ENCODE measurements at places on chromosomes 2 and 18. TPM values are rescaled to one million over a fixed set of nuclear protein-coding genes. Genes with fewer than 3 reads are reported as not detected.

DNA sequence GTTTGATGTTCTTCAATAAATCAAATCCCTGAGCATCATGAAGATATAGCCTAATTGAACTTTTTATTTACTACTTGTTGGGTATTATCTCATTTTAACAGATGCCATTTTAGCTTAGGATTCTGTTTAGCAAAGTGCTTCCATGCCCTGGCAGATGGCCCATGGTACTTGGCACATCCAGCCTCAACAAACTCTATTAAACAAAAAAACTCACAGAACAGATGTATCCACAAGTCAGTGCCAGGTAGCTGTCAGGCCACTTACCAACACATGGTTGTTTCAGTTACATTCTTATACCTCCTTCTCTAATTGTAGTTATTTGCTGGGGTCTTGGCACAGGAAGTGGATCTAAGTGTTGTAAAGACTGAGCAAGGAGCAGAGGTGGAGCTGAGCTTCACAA lies 29.6 kb downstream of the GAD1 start:
- H3K27ac ChIP-seq, result no peak overlapping the region
- H3K4me1 ChIP-seq, result no peaks in the 10 kb centered on the region
- H3K36me3 ChIP-seq, result no peaks in the 10 kb centered on the region
- peaks cover 3% of the 10 kb centered on the region for H3K27me3 ChIP-seq
- no peak overlapping the region for H3K4me3 ChIP-seq

DNA sequence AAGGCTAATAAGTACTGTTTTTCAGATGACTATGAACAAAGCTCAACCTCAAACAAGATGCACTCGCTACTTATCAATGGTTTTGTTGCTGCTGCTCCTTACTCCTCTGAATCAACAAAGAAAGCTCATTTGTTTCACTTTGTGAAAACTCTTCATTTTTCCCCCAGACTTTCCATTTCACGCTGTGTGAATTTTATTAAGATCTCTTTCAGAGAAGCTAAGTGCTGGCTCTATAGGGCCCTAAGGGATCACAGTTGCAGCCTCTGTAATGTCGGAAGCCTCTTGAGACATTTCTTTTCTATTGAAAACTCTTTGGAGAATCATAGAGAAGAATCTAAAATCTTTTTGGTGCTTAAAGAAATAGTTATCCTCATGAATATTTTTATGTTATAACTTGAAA lies 209.8 kb downstream of the CD226 start:
- H3K4me1 ChIP-seq, result peaks cover 13% of the 10 kb centered on the region
- peak overlapping the region; percentile 37 for H3K27ac ChIP-seq
- peaks cover 25% of the 10 kb centered on the region for H3K36me3 ChIP-seq
- H3K27me3 ChIP-seq, result no peaks in the 10 kb centered on the region

- H3K4me3 ChIP-seq, result no peak overlapping the region
- H3K27ac ChIP-seq, result no peak overlapping the region
- H3K36me3 ChIP-seq, result peaks cover 4% of the 10 kb centered on the region
- H3K27me3 ChIP-seq, result no peaks in the 10 kb centered on the region
- H3K4me1 ChIP-seq, result no peaks in the 10 kb centered on the region
Measured at GRCh38 chr2:150449856-150450255, 37.6 kb downstream of the RND3 start.

DNA sequence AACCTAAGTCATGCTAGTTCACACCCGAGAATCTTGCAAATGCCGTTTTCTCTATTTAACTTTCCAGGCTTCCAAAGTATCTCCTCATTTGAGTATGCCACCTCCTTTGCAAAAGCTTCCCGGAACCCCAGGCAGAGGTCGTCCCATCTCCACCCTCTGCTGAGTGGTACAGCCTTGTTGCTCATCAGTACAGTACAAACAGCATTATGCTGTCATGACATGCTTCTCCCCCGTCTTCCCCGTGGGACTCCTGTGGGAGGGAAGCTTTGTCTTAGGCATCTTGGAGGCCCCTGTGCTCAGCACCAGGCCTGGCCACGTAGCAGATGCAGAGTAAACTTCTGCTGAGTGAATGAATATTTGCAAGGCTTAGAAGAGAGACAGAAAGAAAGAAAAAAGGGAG lies 102.7 kb downstream of the CDCA7 start:
- H3K27me3 ChIP-seq, result peaks cover 10% of the 10 kb centered on the region
- DNase-seq, result no peak
- H3K4me1 ChIP-seq, result peaks cover 24% of the 10 kb centered on the region
- peak overlapping the region; percentile 2 for H3K4me3 ChIP-seq
- no peak overlapping the region for H3K27ac ChIP-seq

GRCh38 chr2:16682431-16683118 lies 16.9 kb upstream of the CYRIA start:
- H3K27me3 ChIP-seq, result peaks cover 10% of the 10 kb centered on the region
- H3K36me3 ChIP-seq, result peaks cover 11% of the 10 kb centered on the region
- H3K4me3 ChIP-seq, result no peak overlapping the region
- no peak overlapping the region for H3K27ac ChIP-seq

GRCh38 chr2:119248751-119249150 lies 25.1 kb downstream of the STEAP3 start:
- H3K36me3 ChIP-seq, result peaks cover 32% of the 10 kb centered on the region
- H3K27me3 ChIP-seq, result no peaks in the 10 kb centered on the region
- H3K27ac ChIP-seq, result no peak overlapping the region

- peak; percentile 33 for DNase-seq
- no peak overlapping the region for H3K27ac ChIP-seq
- H3K27me3 ChIP-seq, result no peaks in the 10 kb centered on the region
- peak overlapping the region; percentile 74 for H3K4me3 ChIP-seq
- H3K36me3 ChIP-seq, result no peaks in the 10 kb centered on the region
Measured at GRCh38 chr2:129877795-129878775, 101.4 kb upstream of the RAB6C start.

DNA sequence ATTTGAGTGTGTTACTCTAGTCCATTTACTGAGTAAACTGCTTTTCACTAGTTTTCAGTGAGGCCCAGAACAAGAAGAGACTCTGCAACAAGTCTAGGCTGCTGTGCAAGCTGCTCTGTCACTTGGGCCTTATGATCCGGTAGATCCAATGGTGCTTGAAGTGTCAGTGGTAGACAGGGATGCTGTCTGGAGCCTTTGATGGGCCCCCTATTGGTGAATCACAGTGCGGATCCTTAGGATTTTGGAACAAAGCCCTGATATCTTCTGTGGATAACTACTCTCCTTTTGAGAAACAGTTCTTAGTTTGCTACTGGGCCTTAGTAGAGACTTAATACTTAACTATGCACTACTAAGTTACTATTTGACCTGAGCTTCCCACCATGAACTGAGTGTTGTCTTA lies 150.2 kb downstream of the TMEFF2 start:
- no peak overlapping the region for H3K4me3 ChIP-seq
- no peaks in the 10 kb centered on the region for H3K36me3 ChIP-seq
- H3K27ac ChIP-seq, result no peak overlapping the region
- H3K27me3 ChIP-seq, result no peaks in the 10 kb centered on the region
- no peaks in the 10 kb centered on the region for H3K4me1 ChIP-seq

DNA sequence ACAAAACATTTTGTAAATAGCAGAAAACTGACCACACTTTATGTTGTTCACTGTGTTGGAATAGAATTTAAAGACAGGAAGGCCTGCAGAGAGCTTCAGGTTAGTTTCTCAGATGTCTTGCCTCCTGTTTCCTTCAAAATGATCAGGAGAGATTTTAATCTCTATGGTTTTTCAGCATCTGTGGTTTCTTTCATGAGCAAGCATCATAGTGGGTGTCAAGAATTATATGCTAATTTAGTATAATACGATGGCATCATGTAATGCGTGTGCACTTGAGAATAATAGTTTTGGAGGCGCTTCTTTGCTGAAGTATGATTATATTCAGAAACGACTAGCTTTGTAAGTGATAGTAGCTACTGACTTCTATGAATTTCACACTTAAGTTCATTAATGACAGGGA lies 149.9 kb downstream of the PLCL1 start:
- DNase-seq, result no peak
- peaks cover 2% of the 10 kb centered on the region for H3K4me1 ChIP-seq
- no peak overlapping the region for H3K27ac ChIP-seq
- H3K4me3 ChIP-seq, result no peak overlapping the region
- no peaks in the 10 kb centered on the region for H3K36me3 ChIP-seq
- H3K27me3 ChIP-seq, result no peaks in the 10 kb centered on the region

DNA sequence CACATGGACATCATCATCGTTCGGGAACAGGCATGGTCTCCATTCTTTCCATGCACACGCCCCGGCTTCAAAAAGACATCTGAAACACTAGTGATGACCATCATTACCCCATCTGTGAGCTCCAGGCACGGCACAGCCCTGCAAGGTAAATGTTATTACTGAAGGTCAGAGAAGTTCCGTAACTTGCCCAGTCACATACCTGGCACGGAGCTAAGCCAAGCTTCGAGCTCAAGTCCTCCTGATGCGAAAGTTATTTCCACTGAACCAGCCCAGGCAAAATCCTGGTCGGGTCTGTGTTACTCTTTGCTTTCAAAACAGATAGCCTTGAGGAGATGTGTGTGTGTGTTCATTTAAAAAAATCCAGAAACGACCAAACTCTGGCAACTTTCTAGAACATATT lies 22.8 kb downstream of the FHL2 start:
- peaks cover 10% of the 10 kb centered on the region for H3K36me3 ChIP-seq
- no peaks in the 10 kb centered on the region for H3K27me3 ChIP-seq
- H3K4me1 ChIP-seq, result no peaks in the 10 kb centered on the region
- no peak overlapping the region for H3K27ac ChIP-seq

DNA sequence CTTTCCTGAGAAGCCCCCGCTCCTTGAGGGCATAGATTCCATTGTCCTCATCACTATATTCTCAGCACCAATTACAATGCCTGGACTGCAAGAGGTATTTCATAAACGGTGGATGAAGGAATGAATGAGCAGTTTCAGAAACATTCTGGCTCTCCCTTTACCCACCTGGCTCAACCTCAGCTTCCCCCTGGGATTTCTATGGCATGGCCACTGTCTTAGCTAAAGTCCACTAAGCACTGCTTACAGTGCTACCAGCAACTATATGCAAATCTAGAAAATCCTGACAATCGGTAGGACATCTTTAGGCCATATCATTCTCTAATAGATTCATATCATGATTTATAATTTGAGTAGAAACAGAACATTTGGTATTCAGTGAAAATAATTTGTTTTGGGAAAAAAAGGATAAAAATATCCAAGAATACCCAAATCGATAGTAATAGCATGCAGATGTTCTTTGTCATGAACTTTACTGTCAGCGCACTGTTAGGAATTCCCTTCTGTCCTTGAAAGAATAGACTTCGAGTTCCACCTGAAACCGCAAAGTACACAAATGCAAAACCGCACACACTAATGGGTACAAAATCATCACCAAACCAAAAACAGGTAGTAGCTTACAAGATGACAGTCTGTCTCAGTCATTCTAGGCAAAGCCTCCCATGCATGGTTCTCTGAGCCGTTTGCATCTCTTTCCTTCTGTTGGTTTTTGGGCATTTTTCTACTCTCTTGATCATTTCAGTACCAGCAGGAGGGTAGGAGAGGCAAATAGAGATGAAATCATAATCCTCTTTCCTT lies 303.6 kb upstream of the ID2 start:
- H3K4me3 ChIP-seq, result no peak overlapping the region
- H3K4me1 ChIP-seq, result peaks cover 17% of the 10 kb centered on the region
- H3K36me3 ChIP-seq, result peaks cover 6% of the 10 kb centered on the region
- no peak overlapping the region for H3K27ac ChIP-seq
- no peak for DNase-seq

- H3K4me3 ChIP-seq, result peak overlapping the region; percentile 72
- H3K4me1 ChIP-seq, result peaks cover 43% of the 10 kb centered on the region
- DNase-seq, result peak; percentile 50
- peaks cover 23% of the 10 kb centered on the region for H3K27me3 ChIP-seq
- no peak overlapping the region for H3K27ac ChIP-seq
- H3K36me3 ChIP-seq, result no peaks in the 10 kb centered on the region
Measured at GRCh38 chr18:46333431-46334135, 229.4 kb downstream of the HAUS1 start.

DNA sequence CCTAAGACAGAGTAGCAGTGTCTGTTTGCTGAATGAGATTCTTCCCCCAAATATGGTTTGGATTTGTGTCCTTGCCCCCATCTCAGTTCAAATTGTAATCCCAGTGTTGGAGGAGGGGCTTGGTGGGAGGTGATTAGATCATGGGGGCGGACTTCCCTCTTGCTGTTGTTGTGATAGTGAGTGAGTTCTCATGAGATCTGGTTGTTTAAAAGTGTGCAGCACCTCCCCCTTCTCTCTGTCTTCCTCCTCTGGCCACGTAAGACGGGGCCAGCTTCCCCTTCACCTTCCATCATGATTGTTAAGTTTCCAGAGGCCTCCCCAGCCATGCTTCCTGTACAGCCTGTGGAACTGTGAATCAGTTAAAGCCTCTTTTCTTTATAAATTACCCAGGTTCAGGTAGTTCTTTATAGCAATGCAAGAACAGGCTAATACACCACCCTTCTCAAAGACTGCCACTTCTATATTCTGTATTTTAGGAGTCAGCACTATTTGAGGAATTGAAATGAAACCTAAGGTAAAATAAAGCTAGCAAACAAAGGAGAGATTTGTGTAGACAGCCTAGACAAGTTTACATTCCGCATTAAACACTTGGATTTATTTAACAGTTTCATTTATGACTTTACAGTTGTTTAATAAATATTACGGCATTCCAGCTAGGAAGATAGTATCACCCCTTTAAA lies 21.6 kb downstream of the FBXO36 start:
- no peak overlapping the region for H3K27ac ChIP-seq
- H3K36me3 ChIP-seq, result peaks cover 8% of the 10 kb centered on the region
- H3K4me3 ChIP-seq, result no peak overlapping the region
- no peaks in the 10 kb centered on the region for H3K27me3 ChIP-seq
- DNase-seq, result no peak
- H3K4me1 ChIP-seq, result peaks cover 16% of the 10 kb centered on the region

DNA sequence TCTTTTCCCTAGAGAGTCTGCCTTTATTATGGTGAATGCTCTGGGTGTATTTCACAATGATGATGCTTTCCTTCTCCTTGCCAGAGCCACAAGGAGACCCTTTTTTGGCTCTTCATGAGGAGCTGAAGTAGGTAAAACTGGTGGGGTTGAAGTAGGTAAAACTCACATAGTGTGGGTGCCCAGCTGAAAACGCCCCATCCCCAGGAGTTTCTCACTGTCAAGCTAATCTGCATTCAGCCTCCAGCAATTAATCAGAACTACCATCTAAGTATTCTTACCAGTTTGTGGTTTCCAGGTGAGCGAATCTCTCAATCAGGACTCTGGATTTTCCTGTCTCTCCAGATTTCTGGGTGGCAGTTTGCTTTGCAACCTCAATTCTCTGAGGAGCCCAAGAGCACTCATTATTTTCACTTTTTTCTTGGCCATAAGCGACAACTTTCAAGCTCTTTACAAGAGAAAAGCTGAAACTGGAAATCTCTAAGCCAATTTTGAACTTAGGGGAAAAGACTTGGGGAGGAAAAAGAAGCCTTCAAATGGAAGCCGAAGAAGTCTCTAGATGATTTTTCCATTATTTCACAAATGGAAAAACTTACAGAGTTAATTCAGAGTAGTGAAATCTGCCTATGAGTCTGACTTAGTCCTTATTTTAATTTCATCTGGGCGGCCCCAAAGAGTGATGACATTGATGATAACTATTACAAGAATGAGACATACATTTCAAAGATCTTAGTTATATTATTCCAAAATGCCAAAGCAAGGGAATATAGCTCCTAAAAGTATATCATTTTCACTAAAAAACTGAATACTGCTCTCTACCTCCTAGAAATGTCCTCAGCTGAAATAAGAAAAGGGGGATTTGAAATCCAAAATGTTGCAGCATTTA lies 121.4 kb upstream of the MAP3K20 start:
- H3K27me3 ChIP-seq, result no peaks in the 10 kb centered on the region
- no peak overlapping the region for H3K4me3 ChIP-seq
- no peak overlapping the region for H3K27ac ChIP-seq
- H3K36me3 ChIP-seq, result no peaks in the 10 kb centered on the region

GRCh38 chr2:168567836-168568235 lies 111.8 kb downstream of the CERS6 start:
- DNase-seq, result no peak
- peaks cover 19% of the 10 kb centered on the region for H3K4me1 ChIP-seq
- no peak overlapping the region for H3K4me3 ChIP-seq
- no peak overlapping the region for H3K27ac ChIP-seq
- H3K36me3 ChIP-seq, result no peaks in the 10 kb centered on the region

Gene C2orf92
- total RNA-seq, result 6.9 TPM

Gene DSC3
- total RNA-seq, result 2.1 TPM

Gene CYBRD1
- total RNA-seq, result 7.9 TPM
